ENCODE measurements at places on chromosomes 7 and 10.

DNA sequence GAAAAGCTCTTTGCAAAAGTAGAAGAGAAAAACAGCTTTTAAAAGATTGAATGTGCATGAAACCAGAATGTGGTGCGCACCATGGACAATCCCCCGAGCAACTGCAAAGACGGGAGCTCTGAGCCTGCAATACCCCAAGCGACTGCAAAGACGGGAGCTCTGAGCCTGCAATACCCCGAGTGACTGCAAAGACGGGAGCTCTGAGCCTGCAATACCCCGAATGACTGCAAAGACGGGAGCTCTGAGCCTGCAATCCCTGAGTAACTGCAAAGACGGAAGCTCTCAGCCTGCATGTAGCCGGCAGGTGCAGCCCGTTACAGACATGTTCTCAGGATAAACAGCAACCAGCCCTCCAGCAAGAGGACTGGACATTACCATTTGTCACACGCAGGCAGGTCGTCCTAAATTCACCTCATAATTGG lies 6.2 kb downstream of the ZNF775 start:
- peak; percentile 13 for DNase-seq

DNA sequence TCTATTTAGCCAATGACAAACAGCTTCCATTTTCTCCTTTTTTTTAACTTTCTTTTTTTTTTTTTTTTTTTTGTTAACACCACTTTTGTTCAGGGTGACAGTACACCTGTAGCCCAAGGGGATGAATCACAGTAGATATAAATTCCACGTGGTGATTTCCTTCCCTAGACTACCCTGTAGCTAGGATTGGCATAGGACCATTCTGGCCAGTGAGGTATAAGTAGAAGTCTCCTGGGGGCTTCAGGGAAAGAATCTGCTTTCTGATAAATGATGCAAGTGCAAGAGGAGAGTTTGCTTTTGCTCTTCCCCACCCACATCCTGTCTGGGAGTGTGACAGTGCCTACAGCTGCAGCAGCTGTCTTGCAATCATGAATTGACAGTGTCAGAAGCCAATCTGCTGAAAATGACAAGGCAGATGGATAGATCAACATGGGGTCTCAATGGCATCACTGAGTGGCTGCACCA lies 63.2 kb upstream of the TOMM7 start:
- no peak for DNase-seq

- no peak for DNase-seq
Measured at GRCh38 chr7:101123703-101124068, 3.2 kb upstream of the SERPINE1 start.

- no peak for DNase-seq
Measured at GRCh38 chr10:94286901-94287300, 75.8 kb downstream of the NOC3L start.

Measured in upper lobe of right lung (tissue), 1 donor.